Kidney capillary endothelial cell (primary cell): ENCODE measurements at places on chromosomes 12 and 14.

DNA sequence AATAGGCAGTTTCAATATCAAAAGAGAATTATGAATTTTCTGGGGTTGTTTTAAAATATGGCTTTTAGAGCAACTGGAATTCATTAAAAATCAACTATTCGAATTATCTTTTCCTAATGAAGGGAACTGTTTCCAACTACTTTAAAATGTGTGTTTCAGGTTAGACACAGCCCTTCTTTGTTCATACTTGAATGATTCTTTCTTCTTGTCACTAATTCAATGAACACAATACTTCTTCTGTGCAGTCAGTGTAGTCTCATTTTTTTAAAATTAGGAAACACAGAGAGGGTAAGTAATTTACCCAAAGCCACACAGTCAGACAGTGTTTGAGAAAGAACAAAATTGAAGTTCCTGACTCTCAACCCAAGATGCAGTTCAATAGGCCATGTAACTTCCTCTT is 414.0 kb downstream of the CCDC91 start:
- DNase-seq = no peak

GRCh38 chr12:47378222-47378582 is 298.4 kb upstream of the AMIGO2 start:
- no peak for DNase-seq

DNA sequence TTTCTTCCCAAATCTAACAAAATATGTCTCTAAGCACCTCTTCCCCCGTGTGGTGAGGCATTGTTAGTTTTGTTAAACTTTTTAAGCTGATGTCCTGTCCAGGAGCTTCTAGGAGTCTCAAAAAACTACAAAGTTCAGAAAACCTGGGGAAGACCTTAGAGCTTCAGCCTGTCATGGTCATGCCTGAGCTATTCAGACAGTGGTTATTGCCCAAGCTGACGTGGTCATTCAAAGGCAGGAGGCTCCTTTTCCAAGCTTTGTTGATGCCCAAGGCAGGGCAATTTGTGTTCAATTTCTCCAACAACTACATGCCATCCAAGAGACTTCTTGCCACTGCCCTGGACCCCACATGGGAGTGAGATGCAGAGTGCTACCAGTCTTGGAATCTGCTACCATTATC is 5.8 kb upstream of the LYZ start:
- DNase-seq = no peak

- DNase-seq = no peak
Observed at GRCh38 chr14:93049867-93050331, 65.8 kb downstream of the ITPK1 start.

DNA sequence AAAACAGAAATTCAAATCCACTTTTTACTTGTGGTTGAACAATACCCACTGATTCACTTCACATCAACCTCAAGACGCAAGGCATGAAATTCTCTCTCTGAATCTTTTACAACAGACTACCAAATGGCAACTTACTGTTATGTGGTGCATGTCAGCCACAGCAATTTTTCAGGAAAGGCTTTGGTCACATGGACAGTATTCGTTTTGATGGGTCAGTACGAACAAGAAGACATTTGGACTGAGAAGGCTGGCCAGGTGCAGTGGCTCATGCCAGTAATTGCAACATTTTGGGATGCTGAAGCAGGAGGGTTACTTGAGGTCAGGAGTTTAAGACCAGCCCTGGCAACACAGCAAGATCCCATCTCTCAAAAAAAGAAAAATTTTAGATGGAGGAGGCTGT is 144.0 kb downstream of the SEC23A start:
- DNase-seq = no peak

- no peak for DNase-seq
Observed at GRCh38 chr12:120007272-120007671, 18.2 kb downstream of the BICDL1 start.

GRCh38 chr12:43098766-43099550 is 453.0 kb downstream of the ADAMTS20 start:
- DNase-seq = no peak

DNA sequence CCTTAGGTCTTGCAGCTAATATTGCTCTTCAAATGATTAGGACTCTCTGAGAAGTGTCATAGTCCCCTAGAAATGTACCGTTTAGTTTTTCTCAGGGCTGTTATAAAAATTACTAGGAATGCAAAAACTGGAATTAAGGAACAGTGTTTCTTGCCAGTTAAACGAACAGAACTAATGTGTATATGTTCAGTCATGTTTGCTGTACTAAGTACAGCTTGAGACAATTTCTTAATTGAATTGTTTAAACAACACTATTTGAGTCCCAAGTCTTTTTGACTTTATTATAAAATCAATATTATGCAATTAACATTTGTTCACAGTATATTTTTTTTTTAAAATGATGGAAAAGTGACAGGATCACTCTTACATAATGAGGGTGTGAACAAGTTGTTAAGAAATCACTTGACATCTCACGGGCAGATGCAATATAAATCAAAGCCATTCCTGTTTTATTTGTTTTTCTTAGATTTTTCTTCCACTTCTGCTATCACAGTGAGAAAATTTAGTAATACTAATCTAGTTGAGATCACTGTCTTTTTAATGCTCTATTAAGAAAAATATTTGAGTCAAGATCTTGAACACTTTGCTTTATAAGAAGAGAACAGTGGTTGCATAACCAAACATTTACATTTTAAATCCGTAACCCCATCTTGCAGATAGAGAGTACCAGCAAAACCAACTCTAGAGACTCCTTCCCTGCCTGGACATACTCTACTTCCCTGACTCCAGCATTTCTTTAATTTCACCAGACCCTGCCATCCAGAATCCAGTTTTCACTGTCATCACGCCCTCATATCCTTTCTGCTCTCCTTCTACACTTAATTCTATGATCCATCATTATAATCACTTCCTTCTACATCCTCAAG is 140.7 kb upstream of the KITLG start:
- no peak for DNase-seq

- DNase-seq = peak; percentile 84
Observed at GRCh38 chr12:70638639-70639360, 1.6 kb upstream of the PTPRB start.

GRCh38 chr12:68281322-68282077 is 28.1 kb upstream of the IL22 start:
- DNase-seq = no peak
